T1000 (cell line): ENCODE measurements at places on chromosomes 5 and 9.

DNA sequence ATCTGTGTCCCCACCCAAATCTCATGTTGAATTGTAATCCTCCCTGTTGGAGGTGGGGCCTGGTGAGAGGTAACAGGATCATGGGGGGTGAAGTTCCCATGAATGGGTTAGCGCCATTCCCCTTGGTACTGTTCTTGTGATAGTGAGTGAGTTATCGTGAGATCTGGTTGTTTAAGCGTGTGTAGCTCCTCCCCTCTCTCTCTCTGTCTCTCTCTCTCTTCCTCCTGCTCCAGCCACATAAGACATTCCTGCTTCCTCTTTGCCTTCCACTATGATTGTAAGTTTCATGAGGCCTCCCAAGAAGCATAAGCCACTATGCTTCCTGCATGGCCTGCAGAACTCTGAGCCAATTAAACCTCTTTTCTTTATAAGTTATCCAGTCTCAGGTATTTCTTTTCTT lies 28.8 kb downstream of the C5orf15 start:
- DNase-seq, result no peak

DNA sequence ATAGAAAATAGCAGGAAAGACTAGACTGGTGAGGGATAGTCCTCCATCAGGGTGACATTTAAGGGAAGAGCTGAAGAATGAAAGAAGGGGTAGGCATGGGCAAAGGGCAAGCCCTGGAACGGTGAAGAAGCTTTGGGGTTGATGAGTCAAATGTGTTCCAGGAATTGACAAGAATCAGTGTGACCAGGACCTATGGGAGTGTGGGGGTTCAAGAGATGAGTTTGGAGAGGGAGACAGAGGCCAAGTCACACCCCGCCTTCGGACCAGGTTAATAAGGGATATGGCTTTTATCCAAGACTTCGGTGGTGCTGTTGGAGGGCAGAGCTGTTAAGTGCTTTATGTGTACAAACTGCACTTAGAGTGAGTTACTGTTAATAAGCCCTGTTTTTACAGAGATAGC lies 920 bp downstream of the PMPCA start:
- no peak for DNase-seq

- no peak for DNase-seq
Measured at GRCh38 chr5:133900534-133901270, 67.7 kb downstream of the C5orf15 start.

DNA sequence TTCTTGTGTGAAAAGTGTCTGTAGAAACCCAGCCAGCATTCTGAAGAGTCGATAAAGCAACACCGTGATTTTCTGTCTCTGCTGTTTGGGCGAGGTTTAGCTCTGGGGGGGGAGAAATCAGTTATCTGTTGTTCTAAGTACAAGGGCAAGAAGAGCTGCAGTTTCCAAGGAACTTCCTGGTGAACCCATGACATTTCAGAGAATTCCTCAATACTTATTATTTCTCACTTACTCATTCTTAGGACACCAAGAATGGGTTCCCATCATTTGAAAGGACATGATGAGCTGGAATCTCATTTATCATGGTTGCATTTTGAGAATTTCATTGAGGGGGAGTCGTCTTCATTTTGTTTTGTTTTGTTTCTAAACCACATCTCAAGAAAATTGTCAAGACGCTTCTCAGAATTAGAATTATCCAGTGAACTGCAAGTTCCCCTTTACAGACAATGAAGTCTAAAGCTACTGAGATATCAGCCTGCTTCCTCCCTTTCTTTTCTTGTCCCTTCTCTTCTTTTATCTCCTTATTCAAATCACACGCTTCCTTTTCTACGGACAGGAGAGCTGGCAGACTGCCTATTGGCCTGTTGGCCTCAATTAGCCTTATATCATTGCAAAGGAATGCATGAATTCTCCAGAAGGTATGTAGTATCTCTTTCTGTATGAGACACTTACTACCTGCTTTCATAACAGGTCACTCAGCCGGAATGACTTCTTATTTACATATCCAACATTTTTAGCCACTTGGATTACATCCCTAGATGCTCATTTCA lies 53.7 kb downstream of the ZNF462 start:
- peak; percentile 52 for DNase-seq
